ENCODE measurements at places on chromosomes 6 and 20.

DNA sequence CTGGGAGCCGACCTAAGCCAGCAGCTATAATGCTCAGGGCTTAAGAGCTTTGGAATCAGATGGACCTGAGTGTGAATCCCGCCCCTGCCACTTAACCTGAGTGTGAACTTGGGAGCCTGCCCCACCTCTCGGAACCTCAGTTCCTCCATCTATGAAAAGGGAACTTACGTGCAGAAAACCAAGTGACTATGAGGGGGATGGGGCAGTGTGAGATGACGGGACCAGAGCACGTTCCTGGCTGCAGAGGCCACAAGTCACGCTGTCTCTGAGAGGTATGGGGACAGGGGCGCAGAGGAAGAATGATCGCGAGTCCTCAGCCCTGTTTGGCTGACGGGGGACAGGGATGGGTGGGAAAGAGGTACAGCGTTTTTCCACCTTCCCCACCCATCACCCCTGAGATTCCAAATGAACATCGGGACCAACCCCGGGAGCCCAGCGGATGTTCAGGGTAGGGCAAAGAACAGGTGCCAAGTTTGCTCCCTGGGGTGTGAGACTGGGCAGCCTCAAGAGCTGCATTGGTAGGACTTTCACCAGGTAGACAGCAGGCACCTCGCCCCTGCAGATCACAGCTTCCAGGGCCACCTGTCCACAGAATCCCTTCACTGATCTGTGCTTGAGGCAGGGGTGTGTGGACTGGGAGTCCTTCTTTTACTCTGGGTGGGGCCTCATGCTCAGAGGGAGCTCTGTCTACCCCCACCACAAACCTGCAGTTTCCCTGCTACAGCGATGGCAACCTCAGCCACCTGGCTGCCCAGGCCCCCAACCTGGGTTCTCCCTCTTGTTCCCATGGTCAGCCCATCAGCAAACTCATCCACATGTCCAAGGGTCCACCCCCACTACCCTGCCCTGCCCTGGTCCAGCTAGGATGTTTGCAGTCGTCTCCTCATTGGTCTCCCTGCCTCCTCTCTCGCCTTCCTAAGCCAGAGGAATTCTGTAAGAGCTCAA is 85.8 kb downstream of the CEBPB start:
- peak; percentile 65 for DNase-seq

GRCh38 chr6:80436663-80437062 is 330.2 kb downstream of the BCKDHB start:
- no peak for DNase-seq

DNA sequence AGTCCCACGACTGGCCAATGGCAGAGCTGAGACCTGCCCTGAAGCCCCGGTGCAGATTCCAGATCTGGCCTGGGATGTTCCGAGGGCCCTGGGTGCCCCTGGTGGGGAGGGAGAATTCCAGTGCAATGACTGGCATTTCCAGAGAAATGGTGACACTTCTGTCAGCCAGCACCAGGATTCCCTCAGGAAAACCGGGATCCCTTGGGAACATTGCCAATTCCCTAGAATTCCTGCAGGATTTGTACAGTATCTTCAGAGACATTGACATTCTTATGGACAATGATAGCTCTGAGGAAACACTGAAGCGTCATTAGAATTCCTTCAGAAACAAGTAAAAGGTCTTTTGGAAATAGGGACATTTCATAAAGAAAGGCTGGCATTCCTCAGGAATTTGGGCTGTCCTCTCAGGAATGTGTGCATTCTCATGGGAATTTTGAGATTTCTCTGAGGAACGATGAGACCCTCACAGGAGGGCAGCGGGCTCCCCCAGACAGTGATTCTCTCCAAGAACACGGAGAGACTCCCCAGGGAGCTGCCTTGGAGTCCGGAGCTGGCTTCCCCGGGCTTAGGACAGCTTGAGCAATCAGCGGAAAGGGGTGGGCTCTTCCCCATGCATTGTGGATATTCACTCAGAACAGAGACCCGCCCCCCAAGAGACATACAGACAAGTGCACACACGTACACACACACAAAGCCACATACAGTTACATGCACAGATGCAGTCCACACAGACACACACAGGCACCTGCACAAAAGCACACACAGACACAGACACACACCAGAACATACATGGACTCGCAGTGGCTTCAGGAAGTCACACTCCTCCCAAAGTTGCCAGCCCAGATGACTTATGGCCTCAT is 35.2 kb upstream of the BPIFA2 start:
- peak; percentile 35 for DNase-seq

- DNase-seq: no peak
Measured at GRCh38 chr20:61810738-61811135, 254.9 kb downstream of the TAF4 start.

DNA sequence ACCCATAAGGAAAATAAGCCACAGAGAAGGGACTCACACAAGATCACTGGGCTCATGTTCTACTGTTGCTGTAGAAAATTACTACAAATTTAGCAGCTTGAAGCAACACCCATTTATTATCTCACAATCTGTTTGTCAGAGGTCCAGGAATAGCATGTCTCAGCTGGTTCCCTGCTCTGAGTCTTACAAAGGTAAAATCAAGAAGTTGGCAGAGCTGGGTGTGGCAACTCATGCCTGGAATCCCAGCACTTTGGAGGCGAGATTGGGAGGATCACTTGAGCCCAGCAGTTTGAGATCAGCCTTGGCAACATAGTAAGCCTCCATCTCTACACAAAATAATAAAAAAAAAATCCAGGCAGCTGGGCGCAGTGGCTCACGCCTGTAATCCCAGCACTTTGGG is 28.5 kb upstream of the ZNF831 start:
- DNase-seq: no peak

GRCh38 chr6:139990026-139990686 is 615.7 kb upstream of the CITED2 start:
- DNase-seq: no peak

DNA sequence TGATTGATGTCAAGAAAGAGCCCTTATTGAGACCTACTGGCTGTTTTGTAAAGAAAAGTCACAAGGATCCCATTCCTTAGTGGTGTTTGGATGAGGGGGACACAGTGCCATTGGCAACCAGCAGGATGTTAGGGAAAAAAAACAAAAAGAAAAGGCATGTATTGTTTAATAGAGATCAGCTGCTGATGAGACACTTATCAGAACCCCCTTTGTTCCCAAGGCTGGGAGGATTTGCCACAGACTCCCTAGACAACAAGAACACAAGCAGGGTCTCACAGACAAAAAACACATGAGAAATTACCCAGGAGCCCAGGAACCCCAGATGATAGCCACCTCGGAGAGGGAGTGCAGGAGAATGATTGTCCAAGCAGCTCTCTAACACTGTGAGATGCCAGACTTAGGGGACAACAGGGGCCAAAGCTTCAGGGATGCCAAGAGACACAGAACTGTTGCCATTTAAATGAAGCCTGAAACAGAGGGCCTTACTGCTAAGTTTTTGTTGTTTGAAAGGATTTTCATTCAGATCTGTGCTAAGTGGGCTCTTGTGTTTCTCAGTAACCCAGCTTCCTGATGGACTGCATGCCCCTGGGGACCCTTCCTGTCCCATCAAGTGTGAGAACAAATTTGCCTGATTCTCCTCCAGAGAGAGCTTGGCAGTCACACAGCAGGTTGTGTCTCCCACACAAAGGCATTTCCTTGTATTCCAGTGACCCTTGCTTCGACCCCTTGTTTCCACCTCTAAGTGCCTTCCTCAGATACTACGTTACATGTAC is 48.7 kb upstream of the HEY2 start:
- DNase-seq: no peak

GRCh38 chr6:53327017-53327395 is 21.7 kb downstream of the ELOVL5 start:
- DNase-seq: no peak

DNA sequence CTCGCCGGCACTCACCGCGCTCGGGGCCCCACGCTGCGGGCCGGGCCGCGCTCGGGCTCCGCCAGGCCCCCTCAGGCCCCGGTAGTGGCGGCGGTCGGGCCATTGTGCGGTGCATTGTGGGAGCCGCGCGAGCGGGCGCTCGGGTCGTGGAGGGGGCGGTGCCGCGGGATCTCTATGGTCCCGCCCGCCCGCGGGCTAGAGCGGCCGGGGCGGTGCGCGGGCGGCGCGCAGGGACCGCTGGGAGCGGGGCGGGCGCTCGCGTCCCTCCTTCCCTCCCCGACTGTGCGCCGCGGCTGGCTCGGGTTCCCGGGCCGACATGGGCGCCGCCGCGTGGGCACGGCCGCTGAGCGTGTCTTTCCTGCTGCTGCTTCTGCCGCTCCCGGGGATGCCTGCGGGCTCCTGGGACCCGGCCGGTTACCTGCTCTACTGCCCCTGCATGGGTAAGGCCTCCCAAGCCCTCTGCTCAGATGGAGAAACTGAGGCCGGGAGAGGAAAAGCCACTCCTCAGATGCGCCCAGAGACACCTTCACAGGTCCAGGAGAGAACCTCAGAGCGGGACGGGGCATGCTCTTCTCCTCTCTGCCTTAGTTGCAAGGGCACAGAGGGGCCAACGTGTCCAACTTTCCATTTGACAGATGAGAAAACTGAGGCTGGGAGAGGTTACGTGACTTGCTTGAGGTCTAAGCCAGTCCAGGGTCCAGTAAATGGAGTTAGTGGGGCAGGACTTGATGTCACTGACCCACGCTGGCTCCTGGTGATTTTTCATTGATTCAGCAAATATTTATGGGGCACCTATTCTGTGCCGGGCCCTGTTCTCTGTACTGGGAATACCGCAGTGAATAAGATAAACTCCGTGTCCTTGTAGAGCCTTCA is at the start of the genes PLAGL2 and POFUT1:
Gene PLAGL2 (minus strand): TSS at position 118 of the 873 bp plus-strand sequence. CDS start 5,565 bp downstream, outside the sequence.
Gene POFUT1 (plus strand): TSS at position 255 of the 873 bp plus-strand sequence. CDS start 62 bp downstream, at position 317.
- peak; percentile 92 for DNase-seq

- peak; percentile 79 for DNase-seq
Measured at GRCh38 chr6:31407699-31408098, 4.3 kb downstream of the MICA start.

GRCh38 chr6:56311533-56312448 is 64.4 kb upstream of the COL21A1 start:
- DNase-seq: no peak

- DNase-seq: no peak
Measured at GRCh38 chr6:162409741-162410691, 317.6 kb downstream of the PRKN start.

DNA sequence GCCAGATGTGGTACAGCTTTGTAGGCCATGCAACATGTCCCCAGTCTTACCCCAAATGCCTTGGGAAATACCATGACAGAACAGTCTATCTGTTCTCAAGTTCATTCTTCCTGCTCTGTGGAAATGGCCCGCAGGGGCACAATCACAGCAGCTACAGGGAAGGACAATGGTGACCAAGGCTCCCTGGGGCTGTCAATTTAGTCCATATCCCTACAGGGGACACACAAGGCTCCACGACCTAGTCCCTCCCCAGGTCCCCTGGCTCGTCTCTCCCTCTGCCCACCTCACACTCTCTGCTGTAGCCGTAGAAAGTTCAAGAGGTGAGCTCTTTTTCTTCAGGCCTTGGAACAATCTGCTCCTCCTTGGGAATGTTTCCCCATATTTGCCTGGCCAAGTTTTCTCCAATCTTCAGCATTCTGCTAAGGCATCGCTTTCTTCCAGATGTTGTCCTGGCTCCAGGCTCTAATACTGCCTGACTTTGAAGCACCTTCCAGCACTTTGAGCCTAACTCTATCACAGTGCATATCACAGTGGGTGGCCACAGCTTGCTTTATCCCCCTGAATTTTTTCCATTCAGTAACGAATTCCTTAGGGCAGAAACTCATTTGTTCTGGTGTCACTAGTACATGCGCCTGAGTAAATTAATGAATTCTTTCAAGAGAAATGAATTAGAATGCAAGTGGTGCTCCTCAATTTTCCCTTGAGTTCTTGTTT is 92.6 kb downstream of the MAP3K7 start:
- no peak for DNase-seq

DNA sequence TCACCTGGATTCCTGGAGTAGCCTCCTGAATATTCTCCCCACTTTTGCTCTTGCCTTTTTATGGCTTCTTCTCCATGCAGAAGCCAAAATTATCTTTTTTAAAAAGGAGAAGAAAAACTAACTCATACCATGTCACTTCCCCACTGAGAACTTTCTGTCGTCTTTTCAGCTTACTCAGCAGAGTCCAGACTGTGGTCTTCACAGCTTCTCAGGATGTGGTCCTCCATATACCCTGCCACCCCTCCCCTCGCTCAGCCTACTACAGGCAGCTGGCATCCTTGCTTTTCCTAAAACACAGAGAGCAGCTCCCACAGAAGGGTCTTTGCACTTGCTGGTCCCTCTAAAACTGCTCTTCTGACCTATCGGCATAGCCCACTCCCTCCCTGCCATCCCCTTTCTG is 89.4 kb upstream of the ISM1 start:
- DNase-seq: no peak

- no peak for DNase-seq
Measured at GRCh38 chr20:34052414-34052813, 58.7 kb downstream of the RALY start.

DNA sequence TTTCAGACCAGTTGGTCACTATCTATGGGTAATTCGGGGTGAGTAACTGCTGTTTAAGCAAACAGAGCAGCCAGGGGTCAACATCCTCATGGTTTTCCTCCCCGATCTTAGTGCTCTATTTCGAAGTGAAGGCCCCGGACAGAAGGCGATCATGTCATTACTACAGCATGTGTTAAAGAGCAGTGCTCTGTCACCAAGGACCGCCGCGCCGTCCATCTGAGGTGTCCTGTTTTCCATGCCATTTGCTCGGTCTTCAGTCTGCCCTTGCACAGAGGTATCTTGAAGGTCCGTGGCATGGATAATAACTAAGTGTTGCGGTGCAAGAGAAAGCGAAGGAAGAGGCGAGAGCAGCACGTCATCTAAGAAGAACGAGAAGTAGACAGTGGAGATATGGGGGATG is 25.1 kb downstream of the PPP1R3G start:
- no peak for DNase-seq

Data from NB4 (cell line).